ENCODE measurements at places on chromosomes 5 and 9.

- H3K36me3 ChIP-seq = no peaks in the 10 kb centered on the region
- H3K4me3 ChIP-seq = no peak overlapping the region
- no peak for DNase-seq
- H3K27ac ChIP-seq = no peak overlapping the region
Observed at GRCh38 chr9:28329323-28329722, 756.0 kb upstream of the C9orf72 start.

- H3K4me3 ChIP-seq = no peak overlapping the region
- H3K27ac ChIP-seq = no peak overlapping the region
- no peaks in the 10 kb centered on the region for H3K36me3 ChIP-seq
- peak; percentile 53 for DNase-seq
- H3K4me1 ChIP-seq = no peaks in the 10 kb centered on the region
Observed at GRCh38 chr9:120619751-120620655, 40.0 kb upstream of the CDK5RAP2 start.

DNA sequence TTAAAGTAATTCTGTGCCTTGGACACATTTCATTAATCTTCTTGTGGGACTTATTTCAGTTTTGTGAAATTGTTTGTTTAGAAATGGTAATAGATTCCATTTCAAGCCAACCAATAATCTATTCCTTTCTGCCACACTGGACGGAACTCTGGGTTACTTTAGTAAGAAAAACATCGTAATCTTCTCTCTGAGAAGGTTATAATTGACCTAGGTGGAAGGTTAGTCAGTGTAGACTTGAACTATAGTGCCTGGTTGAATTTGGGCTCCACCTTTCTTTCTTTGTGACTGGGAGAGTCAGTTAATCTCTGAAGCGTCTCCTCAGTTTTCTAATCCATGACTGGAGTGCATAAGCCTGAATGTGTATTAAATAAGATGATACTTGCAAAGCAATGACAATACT, 89.7 kb upstream of the PRLR start:
- H3K4me1 ChIP-seq = no peaks in the 10 kb centered on the region
- H3K27ac ChIP-seq = no peak overlapping the region
- no peaks in the 10 kb centered on the region for H3K36me3 ChIP-seq
- no peak overlapping the region for H3K4me3 ChIP-seq
- H3K27me3 ChIP-seq = no peaks in the 10 kb centered on the region
- no peak for DNase-seq

DNA sequence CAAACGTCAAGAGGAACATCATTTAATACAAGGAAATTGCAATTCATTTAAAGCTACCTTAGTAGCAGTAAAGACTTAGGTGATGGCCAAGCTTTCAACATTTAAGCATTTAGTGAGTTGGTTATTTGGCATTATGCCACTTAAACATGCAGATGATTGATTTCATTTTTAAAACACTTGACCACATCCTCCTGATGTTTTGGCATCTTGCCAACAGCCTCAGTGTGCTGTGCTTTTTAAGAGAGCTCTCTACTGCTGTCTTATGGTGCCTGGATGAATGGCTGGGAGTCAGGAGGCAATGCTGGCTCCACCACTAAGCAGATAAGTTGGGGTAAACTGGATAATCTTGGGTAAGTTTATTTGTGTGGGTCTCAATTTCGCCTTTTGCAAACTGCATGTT, 364.5 kb downstream of the MAN2A1 start:
- peak; percentile 84 for DNase-seq
- no peaks in the 10 kb centered on the region for H3K27me3 ChIP-seq
- H3K36me3 ChIP-seq = no peaks in the 10 kb centered on the region
- peaks cover 33% of the 10 kb centered on the region for H3K4me1 ChIP-seq

- peaks cover 44% of the 10 kb centered on the region for H3K4me1 ChIP-seq
- no peak overlapping the region for H3K27ac ChIP-seq
- no peak overlapping the region for H3K4me3 ChIP-seq
- H3K36me3 ChIP-seq = peaks cover 34% of the 10 kb centered on the region
- no peak for DNase-seq
Observed at GRCh38 chr9:131651599-131651998, 88.3 kb downstream of the RAPGEF1 start.

GRCh38 chr9:131257266-131258025, 18.9 kb downstream of the FAM78A start:
- H3K36me3 ChIP-seq = peaks cover 34% of the 10 kb centered on the region
- H3K27ac ChIP-seq = peak overlapping the region; percentile 77
- peaks cover 72% of the 10 kb centered on the region for H3K4me1 ChIP-seq
- DNase-seq = no peak

DNA sequence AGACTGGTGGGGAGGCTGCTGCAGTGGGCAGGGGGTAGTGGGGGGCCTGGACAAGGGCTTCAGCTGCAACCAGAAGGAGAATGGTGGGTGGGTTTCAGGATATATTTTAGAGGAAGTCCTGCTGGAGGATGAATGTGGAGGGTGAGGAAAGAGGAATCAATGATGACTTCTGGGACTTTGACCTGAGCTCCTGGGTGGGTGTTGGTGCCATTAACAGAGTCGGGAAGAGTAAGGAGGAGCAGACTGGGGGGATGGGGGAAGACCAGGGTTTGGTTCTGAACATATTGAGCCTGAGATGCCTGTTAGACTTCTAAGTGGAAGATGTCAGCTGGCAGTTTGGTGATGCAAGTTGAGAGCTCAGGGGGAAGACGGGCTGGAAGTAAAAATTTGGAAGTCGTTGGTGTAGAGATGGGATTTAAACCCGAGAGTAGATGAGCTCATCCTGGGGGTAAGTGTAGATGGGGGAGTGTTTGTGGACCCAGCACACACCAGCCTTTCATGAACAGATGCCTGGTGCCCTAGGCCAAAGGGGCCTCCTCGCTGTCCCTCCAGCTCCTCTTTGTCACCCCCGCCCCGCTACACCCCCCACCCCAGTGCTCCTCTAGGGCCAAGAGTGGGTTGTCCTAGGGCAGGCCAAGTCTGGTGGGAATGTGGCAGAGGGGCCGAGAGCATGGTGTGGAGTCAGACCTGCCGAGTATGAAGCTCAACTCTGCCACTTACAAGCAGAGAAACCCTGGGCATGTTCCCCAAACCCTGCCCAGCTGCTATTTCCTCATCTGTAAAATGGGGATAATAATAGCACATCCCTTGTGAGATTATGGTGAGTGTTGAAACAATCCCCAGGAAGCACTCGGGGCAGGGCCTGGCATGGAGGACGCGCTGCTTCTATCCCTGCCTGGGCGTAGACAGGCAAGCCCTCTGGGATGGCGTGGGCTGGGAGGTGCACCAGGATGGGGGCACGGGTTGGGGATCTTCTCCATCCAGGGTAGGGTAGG, 4.0 kb downstream of the DNM1 start:
- H3K4me3 ChIP-seq = no peak overlapping the region
- H3K4me1 ChIP-seq = peaks cover 13% of the 10 kb centered on the region
- no peaks in the 10 kb centered on the region for H3K27me3 ChIP-seq
- DNase-seq = no peak
- H3K36me3 ChIP-seq = no peaks in the 10 kb centered on the region
- no peak overlapping the region for H3K27ac ChIP-seq

- DNase-seq = no peak
- no peaks in the 10 kb centered on the region for H3K36me3 ChIP-seq
- no peaks in the 10 kb centered on the region for H3K27me3 ChIP-seq
- H3K4me1 ChIP-seq = no peaks in the 10 kb centered on the region
- no peak overlapping the region for H3K4me3 ChIP-seq
Observed at GRCh38 chr9:38130724-38131123, 61.7 kb upstream of the SHB start.

DNA sequence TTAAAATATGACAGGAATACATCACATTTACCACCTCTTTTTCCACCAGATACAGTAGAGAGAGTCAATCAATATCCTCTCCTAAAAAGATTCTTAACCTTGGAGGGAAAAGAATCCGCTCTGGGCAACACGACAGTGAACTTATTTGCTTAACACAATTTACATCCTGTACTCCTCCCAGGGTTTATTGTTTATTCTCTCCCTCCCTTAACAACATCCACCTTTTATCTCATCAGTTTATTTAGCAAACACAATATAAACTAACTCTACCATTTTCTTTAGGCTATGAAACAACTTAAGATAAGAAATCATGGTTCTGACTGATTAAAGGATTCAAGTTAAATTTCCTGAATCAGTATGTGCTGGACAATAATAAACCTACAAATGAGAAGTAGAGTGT, 50.9 kb downstream of the CERT1 start:
- H3K27ac ChIP-seq = no peak overlapping the region
- H3K27me3 ChIP-seq = no peaks in the 10 kb centered on the region
- peaks cover 3% of the 10 kb centered on the region for H3K36me3 ChIP-seq
- DNase-seq = no peak

GRCh38 chr5:178463321-178464155, 126.7 kb downstream of the COL23A1 start:
- H3K4me3 ChIP-seq = no peak overlapping the region
- no peak overlapping the region for H3K27ac ChIP-seq
- H3K4me1 ChIP-seq = no peaks in the 10 kb centered on the region
- no peaks in the 10 kb centered on the region for H3K27me3 ChIP-seq

DNA sequence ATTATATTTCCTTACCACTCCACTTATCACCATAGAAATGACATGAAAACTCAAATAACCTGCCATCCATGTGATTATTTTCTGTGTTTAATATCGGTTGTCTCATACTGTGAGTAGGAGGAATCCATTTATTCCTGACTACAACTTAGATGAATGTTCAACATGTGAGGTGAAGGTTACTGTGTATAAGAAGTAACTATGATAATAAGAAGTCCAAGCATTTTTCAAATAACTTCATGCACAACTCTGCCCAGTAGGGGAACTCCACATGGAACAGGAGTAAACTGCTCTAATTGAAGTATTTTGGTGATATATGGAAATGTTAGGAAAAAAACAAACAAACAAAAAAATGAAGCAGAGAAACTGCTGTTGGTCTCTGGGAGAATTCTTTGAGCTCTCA, 447.5 kb upstream of the GRIN3A start:
- no peak for DNase-seq
- H3K4me1 ChIP-seq = no peaks in the 10 kb centered on the region
- H3K4me3 ChIP-seq = no peak overlapping the region
- no peak overlapping the region for H3K27ac ChIP-seq
- no peaks in the 10 kb centered on the region for H3K36me3 ChIP-seq

DNA sequence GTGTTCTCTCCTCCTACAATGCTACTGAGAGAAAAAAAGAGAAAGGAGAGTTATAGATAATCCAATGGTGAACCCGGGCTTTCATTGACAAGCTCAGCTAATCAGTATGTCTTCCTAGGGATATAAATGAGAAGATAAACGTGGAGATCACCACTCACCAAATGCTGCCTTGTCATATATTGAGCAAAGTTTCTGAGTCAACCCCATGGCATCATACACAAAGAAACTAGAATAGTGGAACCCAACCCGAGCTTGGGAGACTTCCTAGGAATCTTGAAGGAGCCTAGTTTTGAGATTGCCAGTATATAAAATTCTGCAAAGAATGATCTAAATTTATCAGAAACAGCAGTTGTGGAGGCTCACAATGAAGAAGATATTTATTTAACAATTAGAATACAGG, 47.8 kb downstream of the PTPN3 start:
- no peaks in the 10 kb centered on the region for H3K27me3 ChIP-seq
- no peaks in the 10 kb centered on the region for H3K4me1 ChIP-seq
- H3K36me3 ChIP-seq = no peaks in the 10 kb centered on the region
- no peak overlapping the region for H3K27ac ChIP-seq
- no peak for DNase-seq

DNA sequence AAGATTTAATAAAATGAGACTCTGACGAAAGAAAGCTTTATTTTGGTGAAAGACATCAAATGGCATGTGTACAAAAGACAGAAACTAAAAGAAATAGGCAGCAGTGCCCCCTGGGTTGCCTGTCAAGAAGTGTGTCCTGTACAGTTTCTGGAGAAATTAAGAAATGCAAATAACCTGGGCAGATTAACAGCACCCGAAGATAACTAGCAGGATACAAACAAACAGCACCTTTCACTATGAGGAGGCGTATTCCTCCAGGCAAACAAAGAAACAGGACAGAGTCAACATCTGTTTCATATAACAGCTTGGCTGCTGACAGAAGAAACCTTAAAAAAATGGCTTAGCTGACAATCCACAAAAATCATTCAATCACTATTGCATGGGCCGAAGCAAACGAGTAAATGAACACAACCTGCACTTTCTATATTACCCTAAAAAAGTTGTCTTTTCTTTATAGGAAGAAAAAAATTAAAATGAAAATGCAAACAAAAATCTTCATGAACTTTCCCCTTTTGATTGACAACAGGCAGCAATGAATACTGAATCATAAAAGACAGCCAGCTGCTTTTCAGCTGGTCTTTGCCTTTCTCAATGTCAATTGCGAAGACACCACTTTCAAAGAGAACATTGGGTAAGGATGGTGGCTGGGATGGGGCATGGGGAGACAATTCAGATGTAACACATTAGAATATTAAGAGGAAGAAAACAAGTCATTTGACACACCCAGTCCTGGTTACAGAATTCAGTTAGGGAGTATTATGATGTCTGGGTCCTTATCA, 162.1 kb downstream of the ARL15 start:
- no peaks in the 10 kb centered on the region for H3K36me3 ChIP-seq
- H3K27ac ChIP-seq = no peak overlapping the region
- no peaks in the 10 kb centered on the region for H3K27me3 ChIP-seq
- no peak for DNase-seq
- H3K4me1 ChIP-seq = no peaks in the 10 kb centered on the region
- no peak overlapping the region for H3K4me3 ChIP-seq

- H3K27me3 ChIP-seq = no peaks in the 10 kb centered on the region
- H3K4me1 ChIP-seq = no peaks in the 10 kb centered on the region
Observed at GRCh38 chr5:127950707-127951391, 132.7 kb upstream of the SLC12A2 start.

GRCh38 chr5:59174248-59174844, 591.5 kb downstream of the RAB3C start:
- no peak overlapping the region for H3K27ac ChIP-seq
- no peaks in the 10 kb centered on the region for H3K36me3 ChIP-seq
- DNase-seq = peak; percentile 56

- H3K27ac ChIP-seq = no peak overlapping the region
- H3K27me3 ChIP-seq = no peaks in the 10 kb centered on the region
- H3K4me1 ChIP-seq = no peaks in the 10 kb centered on the region
- H3K4me3 ChIP-seq = no peak overlapping the region
- H3K36me3 ChIP-seq = no peaks in the 10 kb centered on the region
Observed at GRCh38 chr5:106873568-106873967, 797.2 kb downstream of the EFNA5 start.

DNA sequence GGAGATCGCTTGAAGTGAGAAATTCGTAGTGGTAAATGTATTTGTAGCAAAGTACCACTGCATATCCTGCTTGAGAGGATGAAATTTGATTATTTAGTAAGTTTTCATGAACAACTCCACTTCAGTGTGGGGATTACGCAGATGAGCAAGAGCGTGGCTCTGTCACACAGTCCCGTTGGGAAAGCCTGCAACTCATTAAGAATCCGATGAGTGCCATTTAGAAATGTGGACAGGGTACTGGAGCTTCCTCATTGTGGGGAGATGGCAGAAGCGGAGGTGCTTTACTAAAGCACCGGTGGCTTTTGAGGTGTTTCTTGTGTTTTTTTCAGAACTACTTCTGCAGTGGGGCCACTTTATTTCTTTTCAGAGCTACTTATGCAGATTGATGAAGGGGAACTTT, 1.4 kb downstream of the TJP2 start:
- no peaks in the 10 kb centered on the region for H3K36me3 ChIP-seq
- peaks cover 10% of the 10 kb centered on the region for H3K27me3 ChIP-seq
- DNase-seq = no peak
- no peak overlapping the region for H3K4me3 ChIP-seq
- H3K27ac ChIP-seq = no peak overlapping the region

GRCh38 chr5:114419959-114420358, 58.1 kb downstream of the KCNN2 start:
- H3K4me3 ChIP-seq = no peak overlapping the region
- no peaks in the 10 kb centered on the region for H3K27me3 ChIP-seq
- no peak overlapping the region for H3K27ac ChIP-seq
- no peak for DNase-seq
- no peaks in the 10 kb centered on the region for H3K4me1 ChIP-seq

All from CD4-positive, alpha-beta memory T cell (primary cell).